ENCODE measurements at places on chromosomes 3 and 15. TPM values are rescaled to one million over a fixed set of nuclear protein-coding genes. Genes with fewer than 3 reads are reported as not detected.

DNA sequence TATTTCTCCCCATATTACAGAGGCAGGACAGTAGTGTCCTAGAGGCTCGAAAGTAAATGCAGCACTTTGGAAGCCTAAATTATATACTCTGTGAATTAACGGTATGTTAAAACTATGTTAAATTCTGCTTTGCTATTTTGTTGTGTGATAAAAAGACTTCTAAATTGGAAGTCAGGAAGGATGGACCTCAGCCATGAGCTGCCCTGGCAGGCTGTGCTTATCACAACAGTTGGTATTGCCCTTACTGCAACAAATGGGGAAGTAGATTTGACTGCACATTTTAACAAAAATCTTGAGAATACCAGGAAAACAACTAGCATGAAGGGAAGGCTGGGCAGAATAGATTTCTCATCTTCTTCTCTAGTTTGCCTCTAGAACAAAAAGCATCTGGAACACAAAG, 706.6 kb downstream of the SI start:
- no peak for DNase-seq

The COLQ gene
- not detected for total RNA-seq

DNA sequence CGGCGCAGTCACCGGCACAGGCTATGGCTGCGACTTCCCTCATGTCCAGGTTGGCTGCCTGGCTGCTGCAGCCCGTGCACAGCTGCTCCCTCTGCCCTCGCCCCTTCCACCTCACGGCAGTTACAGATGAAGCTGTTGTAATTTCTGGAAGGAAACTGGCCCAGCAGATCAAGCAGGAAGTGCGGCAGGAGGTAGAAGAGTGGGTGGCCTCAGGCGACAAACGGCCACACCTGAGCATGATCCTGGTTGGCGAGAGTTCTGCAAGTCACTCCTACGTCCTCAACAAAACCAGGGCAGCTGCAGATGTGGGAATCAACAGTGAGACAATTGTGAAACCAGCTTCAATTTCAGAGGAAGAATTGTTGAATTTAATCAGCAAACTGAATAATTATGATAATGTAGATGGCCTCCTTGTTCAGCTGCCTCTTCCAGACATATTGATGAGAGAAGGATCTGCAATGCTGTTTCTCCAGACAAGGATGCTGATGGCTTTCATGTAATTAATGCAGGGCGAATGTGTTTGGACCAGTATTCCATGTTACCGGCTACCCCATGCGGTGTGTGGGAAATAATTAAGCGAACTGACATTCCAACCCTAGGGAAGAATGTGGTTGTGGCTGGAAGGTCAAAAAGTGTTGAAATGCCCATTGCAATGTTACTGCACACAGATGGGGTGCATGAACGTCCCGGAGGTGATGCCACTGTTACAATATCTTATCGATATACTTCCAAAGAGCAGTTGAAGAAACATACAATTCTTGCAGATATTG, 13.2 kb upstream of the GNB4 start:
- DNase-seq, result no peak

The ZKSCAN7 gene
- 3.8 TPM for total RNA-seq

DNA sequence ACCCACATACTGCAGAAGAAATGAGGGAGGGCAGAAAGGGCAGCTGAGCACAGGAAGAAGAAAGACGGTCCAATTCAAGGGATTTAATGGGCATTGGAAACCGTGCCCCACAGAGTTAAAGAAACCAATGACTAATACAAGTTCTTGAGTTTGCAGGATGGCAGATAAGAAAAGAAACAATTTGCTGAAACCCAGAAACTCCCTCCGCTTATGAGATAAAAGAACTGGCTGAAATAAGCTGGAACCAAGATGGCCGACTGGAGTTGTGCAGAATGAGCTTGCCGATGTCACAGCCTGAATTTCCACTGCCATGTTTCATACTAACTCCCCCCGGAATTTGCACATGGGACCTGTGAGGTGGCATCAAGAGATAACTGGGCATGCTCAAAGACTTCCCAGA, 47.1 kb downstream of the SCAP start:
- no peak for DNase-seq

DNA sequence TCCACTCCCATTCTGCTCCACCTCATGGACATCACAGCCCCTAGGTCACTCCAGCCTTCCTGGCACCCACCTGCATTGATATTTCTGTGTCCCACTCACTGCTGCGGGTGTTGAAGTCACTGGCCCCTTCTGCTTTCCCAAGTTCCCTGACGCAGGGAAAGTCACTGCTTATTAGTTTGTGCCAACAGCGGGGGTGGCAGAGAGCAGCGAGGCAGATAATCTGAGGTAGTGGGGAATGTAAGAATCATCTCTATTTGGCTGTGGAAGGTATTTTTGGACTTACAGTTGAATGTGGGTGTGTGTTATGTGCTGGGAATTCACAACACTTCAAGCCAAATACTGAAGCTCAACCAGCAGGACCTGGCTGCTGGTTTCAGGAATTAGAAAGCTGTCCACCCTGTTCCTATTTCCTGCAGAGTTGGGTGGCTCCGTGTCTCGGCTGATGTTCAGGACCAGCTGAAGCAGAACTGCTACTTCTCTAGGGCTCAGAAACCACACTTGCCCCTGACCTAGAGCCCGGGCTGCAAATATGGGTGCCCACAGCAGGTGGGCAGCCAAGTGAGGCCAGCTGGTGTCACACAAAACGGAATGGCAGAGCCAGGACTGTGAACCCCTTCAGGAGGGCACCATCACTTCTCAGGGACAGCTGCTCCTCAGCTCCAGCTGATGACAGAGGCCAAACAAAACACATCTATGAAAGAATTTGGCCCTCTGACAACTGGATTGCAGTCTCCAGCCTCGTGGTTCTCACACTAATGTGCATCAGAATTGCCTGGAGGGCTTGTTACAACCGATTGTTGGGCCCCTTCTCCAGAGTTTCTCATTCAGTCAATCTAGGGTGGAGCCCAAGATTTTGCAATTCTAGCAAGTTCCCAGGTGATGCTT, 57.7 kb downstream of the SEMA5B start:
- DNase-seq, result no peak

DNA sequence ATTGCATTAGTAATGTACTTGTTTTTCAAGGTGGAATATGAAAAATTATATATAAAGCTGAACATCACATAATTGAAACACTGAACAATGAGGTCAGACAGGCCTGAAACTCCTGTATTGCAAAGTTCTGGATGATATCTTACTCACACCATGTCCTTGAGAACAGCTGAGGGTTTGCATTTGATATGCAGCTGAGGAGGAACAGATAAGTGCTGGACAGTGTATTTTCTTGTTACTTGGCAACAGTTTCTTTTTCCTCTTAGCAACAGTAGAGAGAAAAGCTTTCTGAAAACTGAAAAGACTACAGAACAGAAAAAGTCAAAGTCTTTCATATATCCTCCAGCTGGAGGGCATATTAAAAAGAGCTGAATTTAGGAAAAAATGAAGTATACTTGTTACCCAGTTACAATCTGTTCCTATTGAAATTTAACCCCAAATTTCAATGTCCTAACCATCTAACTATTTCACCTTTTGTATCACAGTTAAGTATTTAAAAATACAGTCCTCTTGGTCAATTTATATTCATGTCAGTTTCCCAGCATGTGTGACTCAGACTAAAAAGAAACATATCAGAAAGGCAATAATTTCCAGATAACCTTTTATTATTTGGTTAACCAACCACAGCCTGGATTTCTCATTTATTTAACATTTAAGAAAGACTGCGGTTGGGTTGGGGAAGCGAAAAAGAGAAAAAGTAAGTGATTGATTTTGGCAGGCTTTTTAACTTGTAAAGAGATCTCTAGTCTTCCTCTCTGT, 733.0 kb upstream of the DPPA4 start:
- DNase-seq, result no peak

DNA sequence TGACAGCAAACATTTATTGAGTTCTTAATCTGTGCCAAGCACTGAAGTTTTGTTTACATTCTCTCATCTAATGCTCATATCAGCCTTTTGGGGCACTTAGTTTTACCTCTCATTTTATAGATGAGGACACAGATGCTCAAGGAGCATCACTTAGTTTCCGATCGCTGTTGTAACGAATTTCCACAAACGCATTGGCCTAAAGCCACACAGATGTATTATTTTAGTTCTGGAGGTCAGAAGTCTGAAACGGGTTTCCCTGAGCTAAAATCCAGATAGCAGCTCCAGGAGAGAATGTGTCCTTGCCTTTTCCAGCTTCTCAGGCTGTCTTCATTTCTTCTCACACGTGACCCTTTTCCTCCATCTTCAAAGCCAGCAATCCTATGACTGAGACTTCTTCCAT, 11.1 kb downstream of the SEMA6D start:
- DNase-seq, result no peak

DNA sequence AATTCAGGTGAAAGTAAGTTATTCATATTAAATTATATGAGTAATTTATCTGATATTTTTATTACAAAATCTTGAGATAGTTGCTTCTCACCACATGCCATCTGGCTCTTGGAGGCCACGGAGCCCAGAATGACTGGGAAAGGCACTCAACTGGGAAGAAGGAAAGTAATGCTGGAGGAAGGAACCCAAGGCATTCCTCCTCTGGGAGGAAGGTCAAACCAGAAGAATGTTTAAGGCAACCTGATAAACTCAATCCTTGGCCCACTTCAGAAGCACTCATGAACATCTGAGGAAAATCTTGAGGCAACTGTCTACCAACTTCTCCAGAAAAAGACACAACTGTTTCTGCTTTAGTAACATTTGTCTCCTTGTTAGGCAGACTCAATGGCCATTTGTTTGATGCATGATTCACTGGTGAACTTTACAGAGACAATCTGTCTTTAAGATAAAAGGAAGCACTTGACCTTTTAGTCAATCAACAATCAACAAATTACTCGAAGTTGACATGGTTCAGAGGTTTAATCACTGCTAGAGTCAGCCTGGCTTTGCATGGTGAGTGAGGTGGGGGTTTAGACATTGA, 261.4 kb upstream of the MME start:
- no peak for DNase-seq

DNA sequence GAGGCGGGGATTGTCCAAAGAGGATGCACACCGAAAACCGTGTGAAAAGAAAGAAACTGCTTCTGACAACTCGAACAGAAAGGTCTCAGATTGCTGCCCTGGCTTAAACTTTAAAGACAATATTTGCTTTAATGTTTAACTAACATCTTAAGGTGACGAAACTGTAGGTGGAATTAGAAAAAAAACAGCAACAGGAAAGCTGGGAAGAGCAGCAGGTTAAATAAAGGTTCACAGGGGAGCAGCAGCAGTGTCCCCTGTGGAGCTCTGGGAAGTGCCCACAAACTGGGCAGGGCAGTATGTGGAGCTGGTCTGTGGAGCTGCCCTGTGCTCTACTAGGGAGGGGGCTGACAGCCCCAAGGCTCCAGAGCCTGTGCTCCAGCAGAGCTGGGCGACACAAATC, 25.4 kb downstream of the RUVBL1 start:
- peak; percentile 30 for DNase-seq

GRCh38 chr3:101827211-101828174, 21.8 kb upstream of the NFKBIZ start:
- DNase-seq, result peak; percentile 59

GRCh38 chr15:66653852-66654251, 48.2 kb upstream of the SMAD6 start:
- DNase-seq, result no peak

The TPRG1 gene
- total RNA-seq, result not detected

GRCh38 chr3:14869917-14870782, 51.4 kb downstream of the FGD5 start:
- DNase-seq, result no peak

DNA sequence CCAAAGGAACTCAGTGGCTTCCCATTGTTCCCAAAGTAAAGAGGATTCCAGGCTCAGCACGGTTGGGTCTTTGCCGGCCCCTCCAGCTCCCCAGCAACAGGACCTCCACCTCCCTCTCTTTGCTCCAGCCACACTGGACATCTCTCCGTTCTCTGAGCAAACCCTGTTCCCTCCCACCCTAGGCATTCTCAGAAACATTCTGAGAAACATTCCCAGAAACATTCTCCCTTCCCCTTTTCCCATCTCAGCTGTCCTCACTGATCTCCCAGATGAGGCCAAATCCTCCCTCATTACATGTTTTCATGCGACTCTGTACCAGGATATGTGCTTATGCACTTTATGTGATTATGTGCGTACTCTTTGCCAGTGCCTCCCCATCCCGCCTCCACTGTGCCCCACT, 14.1 kb downstream of the CCDC33 start:
- DNase-seq, result no peak

DNA sequence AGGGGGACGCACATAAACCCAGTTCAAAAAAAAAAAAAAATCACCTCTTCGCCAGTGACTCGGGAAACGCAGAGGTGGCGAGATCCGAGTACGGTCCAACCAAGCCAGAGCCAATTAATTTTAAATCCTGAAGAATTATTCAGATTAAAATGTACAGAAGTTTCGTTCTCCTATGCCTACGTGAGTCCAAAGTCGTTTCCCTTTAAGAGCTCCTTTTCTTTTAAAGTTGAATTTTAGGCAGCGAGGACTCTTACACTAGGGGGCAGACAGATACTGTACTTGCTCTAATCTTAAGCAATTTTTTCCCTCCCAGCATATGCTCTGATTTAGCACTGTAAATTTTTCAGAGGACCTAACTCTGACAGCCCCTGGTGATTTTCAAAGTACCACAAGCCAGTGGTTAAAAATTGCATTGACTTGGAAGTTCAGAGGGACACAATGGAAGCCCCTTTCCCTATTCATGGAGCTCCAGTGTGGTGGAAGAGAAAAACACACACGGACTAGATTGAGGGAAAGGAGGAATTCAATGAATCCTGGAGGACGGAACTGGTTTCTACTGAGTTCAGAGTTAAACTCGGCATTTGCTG, 3.3 kb upstream of the NR2F2 start:
- peak; percentile 81 for DNase-seq

The IREB2 gene
- total RNA-seq, result 66.4 TPM

DNA sequence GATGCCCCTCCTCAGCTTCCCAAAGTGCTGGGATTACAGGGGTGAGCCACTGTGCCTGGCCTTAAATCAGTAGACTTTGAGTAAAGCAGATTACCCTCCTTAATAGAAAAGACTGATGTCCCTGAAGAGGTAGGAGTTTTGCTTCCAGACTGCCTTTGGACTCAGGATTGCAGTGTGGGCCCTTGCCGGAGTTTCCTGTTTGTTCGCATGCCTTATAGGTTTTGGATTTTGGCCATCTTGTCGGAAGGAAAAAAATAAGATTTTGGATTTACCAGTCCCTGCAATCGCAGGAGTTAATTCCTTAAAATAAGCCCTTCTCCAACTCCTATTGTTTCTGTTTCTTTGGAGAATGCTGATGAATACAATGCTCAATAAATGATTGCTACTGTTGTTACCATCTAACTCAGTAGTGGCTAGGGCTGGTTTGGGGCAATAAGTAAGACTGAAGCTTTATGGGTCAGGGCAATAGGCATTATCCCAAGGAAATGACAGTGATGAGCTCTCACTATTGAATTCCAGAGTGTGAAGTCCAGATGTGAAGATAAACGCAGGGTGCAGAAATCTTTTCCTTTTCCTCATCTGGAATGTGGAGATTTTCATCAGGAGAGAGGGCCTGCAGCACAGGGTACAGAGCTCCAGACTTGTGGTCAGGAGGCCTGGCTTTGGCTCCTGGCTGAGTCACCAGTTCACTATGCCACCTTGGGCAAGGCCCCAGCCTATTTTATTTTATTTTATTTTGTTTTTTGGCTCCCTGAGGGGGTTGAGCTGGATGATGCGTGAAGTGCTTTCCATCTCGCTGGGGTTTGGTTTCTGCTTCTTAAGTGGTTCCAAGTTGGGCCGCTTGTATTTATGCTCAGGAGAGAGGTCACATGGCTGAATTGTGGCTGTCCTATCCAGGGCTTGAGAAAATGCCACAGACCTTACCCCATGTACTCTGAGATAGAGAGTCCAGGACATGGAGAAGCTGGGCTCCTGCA, 25.3 kb downstream of the FOXL2 start:
- DNase-seq, result peak; percentile 58
